ENCODE measurements at places on chromosomes 12 and 14. TPM values are rescaled to one million over a fixed set of nuclear protein-coding genes. Genes with fewer than 3 reads are reported as not detected.

The GARIN6 gene
- total RNA-seq: not detected

The LMNTD1 gene
- total RNA-seq: not detected

The ENDOU gene
- total RNA-seq: 0.24 TPM

The NPFF gene
- not detected for total RNA-seq

- peak; percentile 59 for DNase-seq
Observed at GRCh38 chr12:47819138-47819895, 386 bp downstream of the HDAC7 start.

- DNase-seq: no peak
Observed at GRCh38 chr12:19630536-19630935, 191.2 kb downstream of the AEBP2 start.

- no peak for DNase-seq
Observed at GRCh38 chr14:101449114-101449513, 112.2 kb upstream of the DIO3 start.

DNA sequence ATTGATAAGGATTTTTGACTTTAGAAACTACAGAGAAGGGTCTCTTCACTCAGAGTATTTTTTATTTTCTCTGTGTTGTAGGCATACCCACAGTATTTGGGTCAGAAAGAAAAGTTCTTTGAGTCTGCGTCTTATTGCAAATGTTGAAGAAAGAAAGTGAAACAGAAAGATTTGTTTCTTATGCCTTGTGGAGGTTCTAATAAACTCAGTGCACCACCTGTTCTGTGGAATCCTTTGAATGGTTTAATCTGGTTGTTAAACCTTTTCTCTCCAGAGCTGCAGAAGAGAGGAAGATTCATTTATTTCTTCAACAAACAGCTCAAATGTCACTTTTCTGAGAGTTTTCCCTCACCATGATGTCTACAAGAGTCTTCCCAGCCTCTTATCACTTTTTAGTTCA lies 146.6 kb upstream of the PLEKHG7 start:
- DNase-seq: peak; percentile 54

DNA sequence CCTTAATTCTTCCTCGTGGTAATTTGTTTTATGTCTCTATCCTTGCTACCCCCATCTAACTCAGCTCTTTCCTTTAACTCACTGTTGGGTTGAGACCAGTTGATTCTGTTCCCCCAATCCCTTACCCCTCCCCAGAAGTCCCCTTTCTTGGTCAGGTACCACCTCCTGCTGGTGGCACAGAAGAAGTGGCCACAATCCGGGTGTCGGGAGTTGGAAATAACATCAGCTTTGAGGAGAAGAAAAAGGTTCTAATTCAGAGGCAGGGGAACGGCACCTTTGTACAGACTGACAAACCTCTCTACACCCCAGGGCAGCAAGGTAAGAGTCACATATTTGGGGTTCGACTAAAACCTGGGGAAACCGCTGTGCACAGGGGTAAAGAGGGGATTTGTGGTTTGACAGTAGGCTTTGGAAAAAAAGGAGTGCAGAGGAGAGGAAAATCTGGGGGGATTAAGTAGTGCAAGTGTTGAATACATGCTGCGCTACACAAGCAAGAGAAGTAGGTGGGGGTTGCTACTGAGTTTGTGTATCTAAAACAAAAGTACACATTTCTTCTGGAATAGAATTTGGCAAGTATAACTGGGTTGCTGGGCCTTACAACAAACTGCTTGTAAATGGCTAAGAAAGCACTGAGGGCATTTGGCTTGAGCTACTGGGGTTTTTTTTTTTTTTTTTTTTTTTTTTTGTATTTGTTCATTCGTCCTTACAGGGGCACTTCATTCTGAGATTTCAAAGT lies 1.3 kb downstream of the A2ML1 start:
- no peak for DNase-seq

GRCh38 chr12:43060742-43061141 lies 471.2 kb upstream of the PRICKLE1 start:
- no peak for DNase-seq

GRCh38 chr12:4701395-4702190 lies 18.6 kb upstream of the GALNT8 start:
- DNase-seq: no peak

Measured in natural killer cell (primary cell).